Endothelial cell of umbilical vein (primary cell): ENCODE measurements at places on chromosomes 2 and 18. TPM values are rescaled to one million over a fixed set of nuclear protein-coding genes. Genes with fewer than 3 reads are reported as not detected.

The DNER gene
- not detected in 2 replicates for total RNA-seq

The CTAGE1 gene
- total RNA-seq = not detected in 2 replicates

The TNS1 gene
- 35.6 and 52.1 TPM in 2 replicates for total RNA-seq

DNA sequence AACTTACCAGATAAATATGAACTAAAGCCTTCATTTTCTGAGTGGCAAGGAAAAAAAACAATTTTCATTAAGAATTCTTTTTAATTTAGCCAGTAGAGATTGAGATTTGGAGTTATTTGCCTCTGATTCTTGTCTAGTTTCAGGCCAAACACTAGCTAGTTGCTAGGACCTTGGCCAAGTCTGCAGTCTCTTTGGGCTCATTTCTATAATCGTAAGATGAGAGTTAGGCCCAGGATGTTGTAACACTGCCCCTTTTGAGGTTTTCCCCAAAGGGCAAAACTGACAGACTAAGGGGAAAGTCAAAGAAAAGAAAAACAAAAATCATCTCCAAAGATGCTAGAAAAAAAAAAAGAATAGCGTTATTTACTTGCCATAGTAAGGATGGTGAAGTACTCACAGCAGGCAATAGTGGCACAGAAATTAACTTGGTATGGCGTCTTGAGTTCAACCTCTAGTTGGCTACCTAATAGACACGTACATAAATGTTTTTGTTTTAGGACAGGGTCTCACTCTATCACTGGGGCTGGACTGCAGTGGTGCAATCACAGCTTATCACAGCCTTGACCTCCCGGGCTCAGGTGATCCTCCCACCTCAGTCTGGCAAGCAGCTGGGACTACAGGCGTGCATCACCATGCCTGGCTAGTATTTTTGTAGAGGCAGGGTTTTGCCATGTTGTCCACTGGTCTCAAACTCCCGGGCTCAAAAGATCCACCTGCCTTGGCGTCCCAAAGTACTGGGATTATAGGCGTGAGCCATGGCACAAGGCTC, 23.0 kb upstream of the ADAM17 start:
- no peak for DNase-seq

DNA sequence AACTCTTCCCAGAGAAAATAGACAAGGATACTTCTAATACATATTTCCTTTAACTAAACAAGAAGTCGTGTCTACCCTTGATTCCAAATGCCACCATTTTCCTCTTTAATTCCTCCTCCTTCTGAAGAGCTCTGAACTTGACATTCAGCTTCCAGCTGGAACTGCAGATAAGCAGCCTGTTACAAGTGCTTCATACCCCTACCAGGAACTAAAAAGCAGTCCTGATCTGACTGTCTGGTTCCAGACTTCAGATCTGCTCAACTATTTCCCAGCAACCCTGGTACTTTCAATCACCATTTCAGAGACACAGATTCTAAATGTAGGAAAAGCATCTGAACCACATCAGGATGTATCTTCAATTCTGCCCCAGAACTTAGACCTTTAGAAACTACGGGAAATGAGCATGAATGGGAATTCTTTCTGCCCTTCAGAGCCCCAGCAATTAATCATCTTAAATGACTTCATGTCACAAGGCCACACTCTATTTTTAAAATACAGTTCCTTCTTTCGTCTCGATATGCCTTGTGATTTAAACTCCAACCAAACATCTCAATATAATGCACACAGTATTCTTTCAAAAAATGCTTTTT, 159.5 kb downstream of the L3MBTL4 start:
- no peak for DNase-seq

DNA sequence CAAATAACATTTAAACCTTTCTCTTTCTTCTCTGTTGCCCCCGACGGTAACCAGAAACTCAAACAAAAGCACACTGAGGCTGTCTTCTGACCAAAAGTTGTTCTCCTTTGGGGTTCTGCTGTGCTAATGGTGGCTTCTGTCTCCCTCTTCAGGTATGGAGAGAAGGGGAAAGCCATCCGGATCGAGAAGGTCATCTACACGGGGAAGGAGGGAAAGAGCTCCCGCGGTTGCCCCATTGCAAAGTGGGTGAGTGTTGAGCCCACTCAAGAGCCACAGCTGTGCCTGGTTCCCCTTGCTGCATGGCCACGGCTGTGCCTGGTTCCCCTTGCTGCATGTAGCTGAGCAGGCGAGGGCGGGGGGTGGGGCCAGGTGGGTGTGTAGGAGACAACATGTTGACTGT, 67.4 kb downstream of the BOLA3 start:
- DNase-seq = no peak

GRCh38 chr2:236505041-236505440, 64.6 kb upstream of the ACKR3 start:
- no peak for DNase-seq

DNA sequence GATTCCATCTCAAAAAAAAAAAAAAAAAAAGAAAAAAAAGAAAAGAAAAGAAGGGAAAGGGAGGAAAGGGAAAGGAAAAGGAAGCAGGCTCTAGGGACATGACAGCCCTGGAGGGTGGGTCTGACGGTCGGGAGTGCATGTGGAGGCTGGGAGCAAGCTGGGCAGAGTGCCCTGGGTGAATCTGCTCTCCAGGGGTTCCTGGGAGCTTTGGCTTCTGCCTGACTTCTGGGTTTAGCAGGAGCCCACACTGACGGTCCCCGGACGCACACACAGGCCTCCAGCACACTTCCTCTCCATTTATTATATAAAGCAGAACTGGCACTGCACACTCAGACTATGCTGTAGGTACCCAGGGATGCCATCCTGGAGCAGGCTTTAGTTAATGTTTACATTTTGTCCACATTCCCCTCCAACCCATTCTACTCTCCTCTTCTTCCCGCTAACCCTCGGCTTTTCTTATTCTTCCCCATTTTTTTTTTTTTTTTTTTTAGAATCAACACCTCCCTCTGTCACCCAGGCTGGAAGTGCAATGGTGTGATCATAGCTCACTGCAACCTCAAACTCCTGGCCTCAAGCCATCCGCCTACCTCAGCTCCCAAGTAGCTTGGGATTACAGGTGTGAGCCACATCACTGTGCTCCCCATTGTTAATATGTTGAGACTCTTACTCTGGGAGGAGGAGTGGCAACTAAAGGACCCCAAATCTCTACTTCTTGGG, 151.1 kb upstream of the SLC1A4 start:
- no peak for DNase-seq

- peak; percentile 96 for DNase-seq
These were observed at the start of gene MSH2 for GRCh38 chr2:47402805-47403608. Gene MSH2, plus strand, starts transcription at chr2:47403156. Its CDS starts 36 bp downstream, at chr2:47403192.

DNA sequence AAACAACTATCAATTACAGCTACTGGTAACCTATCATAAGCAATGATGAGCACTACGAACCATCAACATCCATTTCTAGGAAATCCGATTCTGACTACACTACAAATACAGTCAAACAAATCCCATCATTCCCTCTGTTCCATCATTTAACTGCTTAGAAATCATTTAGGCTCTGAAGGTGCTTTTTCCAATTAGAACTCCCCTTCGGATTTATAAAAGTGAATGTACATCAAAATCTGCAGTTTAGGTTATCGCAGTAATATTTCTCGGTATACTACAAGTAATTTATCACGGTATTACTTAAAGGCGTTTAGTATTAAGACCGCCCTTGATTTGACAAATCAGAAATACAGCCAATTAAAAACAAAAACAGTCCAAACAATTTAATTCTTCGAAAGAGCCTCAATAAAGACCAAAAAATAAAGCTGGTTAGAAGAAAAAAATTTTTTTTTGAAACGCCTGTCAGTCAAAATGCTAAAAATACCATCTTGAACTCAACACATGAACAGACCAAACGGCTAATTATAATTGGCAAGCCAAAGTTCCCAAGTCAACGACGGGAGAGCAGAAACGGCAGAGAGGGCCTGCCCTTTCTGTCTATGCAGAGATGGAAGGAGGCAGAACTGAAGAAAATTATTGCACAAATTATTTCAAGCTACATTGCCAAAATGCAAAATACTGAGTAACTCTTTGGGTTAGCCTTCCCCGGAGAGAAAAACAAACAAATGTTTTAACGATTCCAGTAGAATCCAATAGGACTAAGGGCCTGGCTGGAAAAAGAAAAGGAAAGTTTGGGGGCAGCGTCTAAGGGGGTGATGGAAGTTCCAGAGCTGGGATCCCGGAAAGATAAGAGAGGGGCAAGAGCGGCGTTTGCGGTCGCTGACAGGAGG, 1.2 kb downstream of the VPS54 start:
- peak; percentile 72 for DNase-seq

DNA sequence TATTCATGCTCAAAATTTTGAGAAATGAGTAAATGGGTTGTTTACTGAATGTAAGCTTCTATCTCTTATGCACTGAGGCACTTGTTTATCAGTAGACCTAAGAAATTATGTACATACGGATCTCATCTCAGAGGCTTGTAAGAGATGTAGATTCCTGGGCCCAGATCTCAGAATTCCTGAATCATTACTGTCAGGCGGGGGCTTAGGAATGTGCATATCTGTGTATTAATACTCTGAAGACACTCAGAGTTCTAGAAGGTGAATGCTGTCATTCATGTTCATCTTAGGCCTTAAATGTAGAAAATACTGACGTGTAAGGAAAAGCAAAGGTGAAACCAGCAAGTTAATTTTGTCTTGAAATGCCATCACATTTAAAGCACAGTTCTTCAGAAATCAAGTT, 169.6 kb downstream of the FMNL2 start:
- DNase-seq = no peak

DNA sequence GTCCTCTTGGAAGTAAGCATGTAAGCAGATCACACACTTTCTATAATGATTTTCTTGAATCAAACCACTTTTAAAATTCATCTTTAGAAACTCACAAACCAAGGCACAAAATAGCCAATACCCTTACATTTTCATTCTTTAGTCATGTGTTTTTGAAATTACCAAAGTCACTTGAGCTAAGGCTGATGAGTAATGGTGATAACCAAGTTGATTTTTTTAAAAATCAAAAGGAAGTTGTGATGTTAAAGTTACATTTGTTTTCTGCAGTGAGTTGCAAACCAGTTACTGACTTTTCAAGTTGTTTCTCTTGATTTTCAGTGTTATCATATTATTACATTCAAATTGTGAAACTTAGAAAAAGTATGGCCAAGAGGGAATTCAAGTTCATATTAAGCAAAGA, 21.5 kb upstream of the IL18RAP start:
- DNase-seq = no peak

The BMP10 gene
- not detected in 2 replicates for total RNA-seq

DNA sequence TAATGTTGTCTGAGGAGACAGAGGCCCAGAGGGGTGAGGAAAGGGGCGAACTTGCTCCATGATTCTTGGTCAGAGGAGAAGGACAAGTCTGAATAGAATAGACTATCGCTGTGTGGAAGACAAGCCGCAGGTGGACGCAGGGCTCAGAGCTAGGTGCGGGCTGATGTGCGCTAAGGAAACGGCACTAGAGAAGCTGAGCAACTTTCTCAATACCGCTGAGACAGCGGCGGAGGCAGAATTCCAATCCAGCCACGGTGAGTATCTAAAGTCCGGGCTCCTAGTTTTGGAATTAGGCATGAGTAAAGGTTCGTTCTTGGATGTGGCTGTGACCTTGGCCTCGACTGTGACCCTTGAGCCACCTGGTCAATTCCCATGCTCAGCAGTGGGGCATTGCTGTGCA, 47.8 kb downstream of the CAPN13 start:
- no peak for DNase-seq

The ASB18 gene
- not detected in 2 replicates for total RNA-seq

DNA sequence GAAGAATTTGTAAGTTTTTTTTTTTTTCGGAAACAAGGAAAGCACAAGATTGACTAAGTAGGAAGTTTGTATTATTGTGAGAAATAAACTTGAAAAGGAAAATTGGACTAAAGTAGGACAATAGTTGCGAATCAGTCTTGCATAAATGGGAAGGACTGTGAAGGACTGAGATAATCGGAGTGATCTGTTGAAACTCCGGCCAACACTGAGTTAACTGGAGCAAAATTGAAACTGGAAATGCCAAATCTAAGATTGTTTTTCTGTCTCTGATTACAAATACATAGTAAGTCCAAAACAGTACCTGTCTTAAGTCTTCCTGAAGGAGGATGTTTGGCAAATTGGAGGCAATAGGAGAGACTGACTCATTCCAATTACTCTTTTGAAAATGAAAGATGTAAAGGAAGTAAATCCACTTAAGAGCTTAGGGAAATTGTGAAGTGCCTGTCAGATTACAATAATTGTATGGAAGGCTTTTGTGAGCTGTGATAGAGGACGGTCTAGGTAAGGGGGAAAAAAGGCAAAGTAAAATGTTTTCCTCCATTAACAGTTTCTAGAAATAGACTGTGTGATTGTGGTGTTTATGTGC, 204.9 kb upstream of the CYRIA start:
- no peak for DNase-seq

The CHRNA1 gene
- total RNA-seq = 8.7 and 11.3 TPM in 2 replicates

The ASB3 gene
- total RNA-seq = 14.2 and 20.5 TPM in 2 replicates
